ENCODE measurements at places on chromosomes 16 and 17. TPM values are rescaled to one million over a fixed set of nuclear protein-coding genes. Genes with fewer than 3 reads are reported as not detected.

GRCh38 chr17:5127910-5128309 is 12.1 kb downstream of the USP6 start:
- peak; percentile 18 for DNase-seq
- no peak overlapping the region for H3K27ac ChIP-seq
- no peak overlapping the region for H3K4me3 ChIP-seq
- H3K4me1 ChIP-seq, result no peaks in the 10 kb centered on the region
- H3K27me3 ChIP-seq, result no peaks in the 10 kb centered on the region

DNA sequence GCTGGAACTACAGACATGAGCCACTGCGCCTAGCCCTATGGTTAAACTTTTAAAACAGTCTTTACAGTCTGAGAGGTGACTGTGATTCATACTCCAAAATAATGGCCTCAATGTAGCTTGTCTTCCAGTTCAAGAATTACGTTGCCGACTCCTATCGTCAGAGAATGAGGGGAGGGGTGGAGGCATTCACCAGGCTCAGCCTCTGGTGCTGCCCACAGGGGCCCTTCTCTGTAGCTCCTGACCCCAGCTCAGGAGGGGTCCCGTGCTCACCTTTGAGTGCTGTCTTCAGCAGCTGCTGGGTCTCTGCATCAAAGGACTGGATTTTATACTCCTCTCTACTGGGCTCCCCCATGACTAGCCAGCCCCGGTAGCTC is 1.2 kb downstream of the MIF4GD start:
- H3K27me3 ChIP-seq, result no peaks in the 10 kb centered on the region
- H3K27ac ChIP-seq, result no peak overlapping the region
- DNase-seq, result no peak

GRCh38 chr17:18970582-18971480 is 18.9 kb downstream of the SLC5A10 start:
- H3K27ac ChIP-seq, result no peak overlapping the region
- H3K36me3 ChIP-seq, result peaks cover 4% of the 10 kb centered on the region
- DNase-seq, result no peak
- H3K27me3 ChIP-seq, result no peaks in the 10 kb centered on the region
- no peaks in the 10 kb centered on the region for H3K4me1 ChIP-seq
- H3K4me3 ChIP-seq, result no peak overlapping the region

DNA sequence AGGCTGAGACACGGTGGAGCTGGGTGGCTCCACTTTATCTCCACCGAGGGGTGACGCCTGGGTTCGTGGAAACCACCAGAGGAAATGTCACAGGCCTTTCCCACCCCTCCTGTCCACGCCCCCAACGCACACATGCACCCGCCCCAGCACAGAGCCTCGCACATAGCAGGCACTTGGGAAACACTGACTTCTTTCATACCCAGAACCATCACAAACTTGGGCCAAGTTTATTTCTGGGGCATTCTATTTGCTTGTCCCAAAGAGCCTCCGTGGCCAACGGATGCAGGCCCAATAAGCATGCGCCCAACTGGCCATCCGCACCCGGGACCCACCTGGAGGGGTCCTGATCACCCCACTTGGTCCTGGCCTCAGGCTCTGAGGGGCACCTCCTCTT is 3.3 kb downstream of the BCAR1 start:
- H3K27ac ChIP-seq, result peak overlapping the region; percentile 97
- peaks cover 4% of the 10 kb centered on the region for H3K36me3 ChIP-seq
- peaks cover 75% of the 10 kb centered on the region for H3K4me1 ChIP-seq
- DNase-seq, result no peak
- H3K4me3 ChIP-seq, result no peak overlapping the region
- no peaks in the 10 kb centered on the region for H3K27me3 ChIP-seq

DNA sequence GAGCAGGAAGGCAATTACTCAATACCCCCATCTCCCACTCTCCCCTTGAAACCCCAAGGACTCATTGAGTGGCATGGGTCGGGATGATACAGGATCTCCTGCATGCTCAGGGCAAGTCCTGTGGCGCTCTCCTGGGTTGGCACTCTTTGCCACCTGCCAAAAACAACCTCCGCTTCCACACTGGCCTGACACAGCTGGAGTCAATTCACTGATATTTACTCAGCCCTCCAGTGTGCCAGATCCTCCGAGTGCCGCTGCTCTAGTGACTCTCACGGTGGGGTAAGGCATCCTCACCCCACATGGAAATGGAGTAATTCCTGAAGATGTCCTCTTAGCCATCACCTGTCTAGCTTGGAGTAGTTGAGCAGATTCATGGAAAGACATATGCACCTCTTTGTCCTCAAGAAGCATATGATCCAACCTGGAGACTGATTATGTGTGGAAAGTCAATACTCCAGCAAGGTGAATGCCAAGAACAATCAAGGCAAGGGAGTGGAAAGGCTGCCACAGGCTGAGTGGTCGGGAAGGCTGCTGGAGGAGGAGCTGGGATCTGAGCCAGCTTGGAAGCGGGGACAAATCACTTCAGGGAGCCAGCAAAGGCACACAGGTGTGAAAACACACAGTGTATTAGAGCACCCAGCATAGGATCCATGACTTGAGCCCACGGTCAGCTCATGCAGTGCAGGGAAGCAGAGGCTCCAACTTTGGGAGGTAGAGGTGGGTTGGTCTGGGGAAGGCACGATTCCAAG is 12.6 kb upstream of the GOSR2 start:
- H3K36me3 ChIP-seq, result no peaks in the 10 kb centered on the region
- H3K4me3 ChIP-seq, result no peak overlapping the region
- no peak for DNase-seq

DNA sequence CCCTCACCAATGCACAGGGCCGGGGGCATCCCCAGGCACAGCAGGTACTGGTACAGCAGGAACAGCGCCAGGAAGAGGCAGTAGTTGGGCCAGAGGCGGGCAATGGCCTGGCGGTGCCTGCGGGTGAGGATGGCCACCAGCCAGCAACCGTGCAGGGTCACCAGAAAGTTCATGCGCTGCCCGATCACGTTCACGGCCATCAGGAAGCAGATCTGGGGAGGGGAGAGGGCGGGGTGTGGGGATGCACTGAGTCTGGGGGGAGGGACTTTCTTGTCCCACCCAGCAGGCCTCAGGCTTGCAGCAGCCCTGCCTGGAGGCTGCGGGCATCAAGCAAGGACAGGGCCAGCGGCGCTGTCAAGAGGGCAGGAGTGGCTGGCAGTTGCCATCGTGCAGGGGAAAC is 25.4 kb downstream of the CTU2 start:
- peaks cover 18% of the 10 kb centered on the region for H3K36me3 ChIP-seq
- no peaks in the 10 kb centered on the region for H3K27me3 ChIP-seq
- H3K4me3 ChIP-seq, result no peak overlapping the region
- H3K27ac ChIP-seq, result no peak overlapping the region

DNA sequence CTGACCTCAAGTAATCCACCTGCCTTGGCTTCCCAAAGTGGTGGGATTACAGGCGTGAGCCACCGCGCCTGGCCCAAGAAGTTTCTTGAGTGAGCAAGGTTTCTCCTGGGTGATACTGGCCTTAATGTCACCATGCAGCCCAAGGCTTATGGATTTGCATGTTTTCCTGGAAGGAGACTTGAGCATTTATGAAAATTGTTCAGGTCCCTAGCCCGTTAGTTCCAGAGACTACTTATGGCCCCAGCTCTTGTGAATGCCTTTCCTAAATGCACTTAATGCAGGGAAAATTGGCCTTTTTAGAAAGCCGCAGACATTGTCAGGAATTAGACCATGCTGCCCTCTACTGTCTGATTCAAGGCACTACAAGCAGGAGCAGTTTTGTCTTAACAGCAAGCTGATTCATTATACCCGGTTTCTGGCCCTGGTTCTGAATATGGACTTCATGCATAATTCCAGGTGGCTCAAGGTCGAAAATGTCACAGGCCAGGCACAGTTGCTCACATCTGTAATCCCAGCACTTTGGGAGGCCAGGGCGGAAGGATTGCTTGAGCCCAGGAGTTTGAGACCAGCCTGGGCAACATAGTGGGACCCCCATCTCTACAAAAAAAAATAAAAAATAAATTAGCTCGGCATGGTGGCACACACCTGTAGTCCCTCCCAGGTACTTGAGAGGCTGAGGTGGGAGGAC is 91.3 kb downstream of the SNX29 start:
- H3K27ac ChIP-seq, result peak overlapping the region; percentile 36
- H3K36me3 ChIP-seq, result no peaks in the 10 kb centered on the region
- peak; percentile 32 for DNase-seq
- no peaks in the 10 kb centered on the region for H3K27me3 ChIP-seq

DNA sequence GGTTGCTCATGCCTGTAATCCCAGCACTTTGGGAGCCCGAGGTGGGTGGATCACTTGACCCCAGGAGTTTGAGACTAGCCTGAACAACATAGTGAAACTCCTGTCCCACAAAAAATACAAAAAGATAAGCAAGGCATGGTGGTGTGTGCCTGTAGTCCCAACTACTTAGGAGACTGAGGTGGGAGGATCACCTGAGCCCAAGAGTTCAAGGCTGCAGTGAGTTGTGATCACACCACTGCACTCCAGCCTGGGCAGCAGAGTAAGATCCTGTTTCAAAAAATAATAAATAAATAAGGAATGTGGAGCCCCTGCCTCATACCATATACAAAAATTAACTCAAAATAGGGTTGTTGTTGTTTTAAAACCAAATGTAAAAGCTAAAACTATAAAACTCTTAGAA is 26.2 kb upstream of the CORO1A start:
- H3K4me1 ChIP-seq, result no peaks in the 10 kb centered on the region
- H3K36me3 ChIP-seq, result no peaks in the 10 kb centered on the region
- H3K27me3 ChIP-seq, result no peaks in the 10 kb centered on the region
- H3K4me3 ChIP-seq, result no peak overlapping the region
- H3K27ac ChIP-seq, result no peak overlapping the region

- no peaks in the 10 kb centered on the region for H3K4me1 ChIP-seq
- DNase-seq, result peak; percentile 56
- H3K36me3 ChIP-seq, result no peaks in the 10 kb centered on the region
- H3K4me3 ChIP-seq, result no peak overlapping the region
- peaks cover 6% of the 10 kb centered on the region for H3K27me3 ChIP-seq
Measured at GRCh38 chr17:6712058-6712853, 913 bp downstream of the SLC13A5 start.

DNA sequence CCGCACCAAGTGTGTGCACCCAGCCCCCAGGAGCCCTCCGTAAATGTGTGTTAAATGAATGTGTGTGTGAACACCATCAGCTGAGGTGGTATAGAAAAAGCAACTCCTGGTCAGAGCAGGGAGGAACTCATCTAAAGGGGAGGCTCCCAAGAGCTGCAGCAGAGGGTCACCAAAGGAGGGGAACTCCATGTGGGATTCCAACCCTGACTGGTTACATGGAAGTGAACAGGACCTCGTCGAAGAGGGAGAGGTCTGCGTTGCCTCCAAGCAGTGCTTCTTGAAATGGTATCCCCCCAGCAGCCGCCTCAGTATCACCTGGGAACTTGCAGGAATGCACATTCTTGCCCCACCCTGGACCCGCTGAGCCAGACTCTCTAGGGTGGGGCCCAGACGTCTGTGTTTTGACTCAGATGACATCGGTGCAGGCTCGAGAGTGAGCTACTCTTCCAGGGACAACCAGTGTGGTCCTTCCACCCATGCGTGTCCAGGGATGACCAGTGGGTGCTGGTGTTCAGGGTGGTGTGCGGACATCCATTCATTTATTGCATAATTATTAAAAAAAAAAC is 30.8 kb downstream of the ADCY9 start:
- no peaks in the 10 kb centered on the region for H3K4me1 ChIP-seq
- no peaks in the 10 kb centered on the region for H3K36me3 ChIP-seq
- H3K4me3 ChIP-seq, result no peak overlapping the region
- DNase-seq, result no peak

- no peaks in the 10 kb centered on the region for H3K4me1 ChIP-seq
- H3K36me3 ChIP-seq, result no peaks in the 10 kb centered on the region
- H3K27ac ChIP-seq, result no peak overlapping the region
Measured at GRCh38 chr16:70598937-70599503, 47.3 kb upstream of the IL34 start.

DNA sequence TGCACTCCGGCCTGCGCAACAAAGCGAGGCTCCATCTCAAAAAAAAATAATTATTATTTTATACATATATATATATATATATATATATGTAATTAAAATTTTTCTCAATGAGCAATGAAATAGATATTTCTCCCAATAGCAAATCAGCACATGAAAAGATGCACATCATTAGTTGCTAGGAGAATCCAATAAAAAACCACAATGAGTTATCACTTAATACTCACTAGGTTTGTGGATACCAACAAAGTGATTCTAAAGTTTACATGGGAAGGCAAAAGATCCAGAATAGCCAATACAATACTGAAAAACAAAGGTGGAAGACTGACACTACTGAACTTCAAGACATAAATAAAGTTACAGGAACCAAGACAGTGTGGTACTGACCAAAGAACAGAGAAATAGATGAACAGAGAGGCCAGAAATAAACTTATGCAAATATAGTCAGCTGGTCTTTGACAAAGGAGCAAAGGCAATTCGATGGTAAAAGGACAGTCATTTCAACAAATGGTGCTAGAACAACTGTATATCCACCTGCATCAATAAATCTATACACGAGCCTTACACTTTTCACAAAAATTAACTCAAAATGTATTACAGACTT is 13.6 kb downstream of the SMG6 start:
- H3K4me3 ChIP-seq, result no peak overlapping the region
- no peaks in the 10 kb centered on the region for H3K27me3 ChIP-seq
- no peak for DNase-seq
- no peak overlapping the region for H3K27ac ChIP-seq

- H3K27ac ChIP-seq, result peak overlapping the region; percentile 61
- no peaks in the 10 kb centered on the region for H3K36me3 ChIP-seq
- no peak for DNase-seq
- H3K27me3 ChIP-seq, result no peaks in the 10 kb centered on the region
- H3K4me1 ChIP-seq, result peaks cover 27% of the 10 kb centered on the region
Measured at GRCh38 chr17:82892899-82893565, 53.2 kb upstream of the ZNF750 start.

DNA sequence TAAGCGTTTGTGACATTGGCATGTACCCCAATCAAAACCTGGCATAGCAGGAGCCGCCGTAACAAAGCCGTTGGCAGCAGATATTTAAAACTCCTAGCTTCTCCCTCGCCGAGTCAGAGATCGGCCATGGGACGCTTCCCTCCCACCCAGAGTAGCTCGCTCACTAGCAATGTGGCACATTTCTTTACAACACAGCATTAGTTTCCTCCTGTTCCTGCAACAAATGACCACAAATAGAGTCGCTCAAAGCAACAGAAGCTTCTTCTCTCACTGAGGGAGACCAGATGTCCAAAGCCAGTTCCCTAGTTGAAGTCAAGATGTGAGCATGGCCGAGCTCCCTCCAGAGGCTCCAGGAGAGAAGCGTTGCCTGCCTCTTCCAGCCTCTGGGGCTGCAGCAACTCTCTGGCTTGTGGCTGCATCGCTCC is 106.7 kb downstream of the RBFOX3 start:
- H3K4me3 ChIP-seq, result no peak overlapping the region
- peak; percentile 20 for DNase-seq
- H3K36me3 ChIP-seq, result no peaks in the 10 kb centered on the region
- no peaks in the 10 kb centered on the region for H3K4me1 ChIP-seq

GRCh38 chr16:8936421-8936820 is 27.3 kb downstream of the USP7 start:
- no peaks in the 10 kb centered on the region for H3K36me3 ChIP-seq
- no peaks in the 10 kb centered on the region for H3K27me3 ChIP-seq
- DNase-seq, result peak; percentile 55

Gene IRX6
- 1.2 TPM for total RNA-seq

Gene PTX4
- not detected for total RNA-seq

Gene CDRT15L2
- total RNA-seq, result not detected

Gene ZFPM1
- 9.2 TPM for total RNA-seq

Gene ZFP3
- 10.0 TPM for total RNA-seq

Gene STAT3
- 327 TPM for total RNA-seq

Gene KRTAP1-1
- not detected for total RNA-seq
